ENCODE measurements at places on chromosomes 6 and 20.

GRCh38 chr6:7261852-7262461 is 51.0 kb downstream of the SSR1 start:
- no peak for DNase-seq

DNA sequence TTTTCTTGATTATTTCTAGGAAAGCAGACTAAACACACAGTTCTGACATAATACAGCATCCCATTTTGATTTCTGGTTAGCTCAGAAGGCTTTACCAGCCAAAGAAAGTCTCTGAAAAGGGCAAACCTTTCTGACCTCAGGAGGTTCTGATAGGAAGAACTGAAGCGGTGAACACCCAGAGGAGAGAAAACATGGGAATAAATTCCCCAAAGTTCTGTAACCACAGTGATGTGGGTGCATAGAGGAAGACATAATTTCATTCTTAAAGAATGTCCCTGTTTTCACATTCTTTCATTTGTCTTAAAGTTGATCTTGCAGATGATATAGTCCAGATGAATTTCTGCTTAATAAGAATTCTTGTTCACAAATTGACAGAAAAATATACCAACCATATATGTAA is 60.3 kb downstream of the RSPO3 start:
- DNase-seq = no peak

- DNase-seq = no peak
Observed at GRCh38 chr6:44335631-44336030, 6.8 kb upstream of the SPATS1 start.

- DNase-seq = no peak
Observed at GRCh38 chr6:45169815-45170214, 158.3 kb upstream of the RUNX2 start.

DNA sequence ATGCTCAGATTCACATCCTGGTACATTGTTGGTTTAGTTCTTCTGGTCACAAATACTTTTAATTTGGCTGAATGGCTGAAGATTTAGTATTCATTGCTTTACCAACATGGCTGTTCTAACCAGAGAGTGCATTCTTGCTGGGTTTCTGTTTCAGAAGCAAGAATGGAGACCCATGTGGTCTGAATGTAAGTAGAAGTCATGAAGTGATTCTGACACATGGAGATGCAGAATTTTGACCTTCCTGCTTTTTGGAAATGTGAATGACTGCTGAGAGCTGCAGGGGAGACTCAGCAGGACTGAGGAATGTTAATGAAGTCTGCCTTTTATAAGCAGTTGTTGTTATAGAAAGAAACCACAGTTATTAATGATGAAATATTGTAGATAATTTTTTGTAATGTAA is 576.1 kb upstream of the MARCKS start:
- DNase-seq = no peak
